ENCODE measurements at places on chromosomes 6 and 20. TPM values are rescaled to one million over a fixed set of nuclear protein-coding genes. Genes with fewer than 3 reads are reported as not detected.

DST gene
- polyA plus RNA-seq: 1.1 TPM

THBS2 gene
- polyA plus RNA-seq: 0.03 TPM

- DNase-seq: no peak
Measured at GRCh38 chr6:103000688-103001087, 1607.2 kb downstream of the GRIK2 start.

DNA sequence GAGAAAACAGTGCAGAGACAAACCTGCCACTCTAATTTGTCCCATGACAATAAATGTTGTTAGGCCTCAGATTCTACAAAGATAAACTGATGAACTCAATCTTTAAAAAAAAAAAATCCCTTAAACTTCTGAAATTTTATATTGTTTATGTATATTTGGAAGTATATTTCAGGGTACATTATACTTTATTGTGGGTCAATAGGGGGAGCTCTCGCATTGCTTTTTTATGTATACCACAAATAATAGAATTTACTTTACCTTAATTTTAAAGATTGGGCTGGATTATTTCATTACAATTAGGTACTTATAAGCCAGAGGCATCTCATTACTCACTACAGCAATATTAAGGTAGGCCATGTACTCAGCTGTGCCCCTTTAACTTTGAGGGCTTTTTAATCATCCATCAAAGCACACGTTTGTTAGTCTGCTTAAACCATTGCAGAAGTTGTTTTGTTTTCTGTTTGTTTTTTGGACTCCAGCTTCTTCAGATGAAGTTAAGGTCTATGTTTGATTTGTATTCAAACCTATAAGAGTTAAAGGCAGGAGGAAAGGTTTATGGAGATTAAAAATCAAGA is 56.3 kb upstream of the EYA4 start:
- no peak for DNase-seq
